ENCODE measurements at places on chromosomes 5 and 9.

DNA sequence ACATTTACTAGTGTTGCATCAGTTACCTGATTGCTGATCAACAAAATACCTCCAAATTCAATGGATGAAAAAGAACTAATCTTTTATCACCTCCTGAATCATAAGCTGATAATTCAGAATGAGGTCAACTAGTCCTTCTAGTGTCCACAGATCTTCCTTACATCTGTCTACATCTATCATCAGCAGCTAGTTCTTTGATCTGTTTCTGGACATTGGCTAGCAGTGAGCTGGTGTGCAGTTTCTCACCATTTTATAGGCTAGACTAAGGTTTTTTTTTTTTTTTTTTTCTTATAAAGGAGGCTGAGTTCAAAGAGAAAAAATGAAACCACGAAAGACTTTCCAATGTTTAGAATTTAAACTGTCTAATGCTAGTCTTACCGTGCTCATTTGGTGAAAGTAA is 534.3 kb upstream of the ST8SIA4 start:
- no peak for DNase-seq
- H3K27ac ChIP-seq = no peak overlapping the region

- H3K4me1 ChIP-seq = no peaks in the 10 kb centered on the region
- no peak overlapping the region for H3K4me3 ChIP-seq
- no peak overlapping the region for H3K27ac ChIP-seq
- DNase-seq = no peak
- H3K36me3 ChIP-seq = no peaks in the 10 kb centered on the region
These were observed 309.9 kb downstream of the MAT2B start for GRCh38 chr5:163815240-163815791.

DNA sequence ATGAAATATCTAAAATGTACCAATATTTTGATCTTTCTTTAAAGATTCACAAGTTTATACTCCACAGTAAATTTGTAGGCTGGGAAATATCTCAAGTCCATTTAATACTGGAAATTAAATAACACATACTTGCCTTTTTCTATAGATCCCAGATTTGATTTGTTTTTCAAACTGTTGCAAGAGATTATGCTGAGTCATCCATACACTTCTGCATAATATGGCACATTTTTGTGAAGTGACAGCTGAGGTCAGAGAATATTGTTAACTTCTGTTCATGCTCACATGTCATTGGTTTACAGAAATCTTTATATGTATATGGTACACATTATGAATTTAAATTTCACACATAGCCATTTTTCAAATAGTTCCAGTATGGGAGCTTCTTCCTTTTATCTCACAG is 1066.3 kb upstream of the NUDT12 start:
- no peaks in the 10 kb centered on the region for H3K4me1 ChIP-seq

- DNase-seq = no peak
- H3K27me3 ChIP-seq = peaks cover 12% of the 10 kb centered on the region
- H3K4me3 ChIP-seq = no peak overlapping the region
- H3K36me3 ChIP-seq = no peaks in the 10 kb centered on the region
These were observed 6.3 kb downstream of the ADGRD2 start for GRCh38 chr9:124456341-124457078.

- no peaks in the 10 kb centered on the region for H3K36me3 ChIP-seq
- DNase-seq = no peak
- no peak overlapping the region for H3K27ac ChIP-seq
- H3K27me3 ChIP-seq = peaks cover 1% of the 10 kb centered on the region
These were observed 158.2 kb downstream of the SPOCK1 start for GRCh38 chr5:137340881-137341280.

DNA sequence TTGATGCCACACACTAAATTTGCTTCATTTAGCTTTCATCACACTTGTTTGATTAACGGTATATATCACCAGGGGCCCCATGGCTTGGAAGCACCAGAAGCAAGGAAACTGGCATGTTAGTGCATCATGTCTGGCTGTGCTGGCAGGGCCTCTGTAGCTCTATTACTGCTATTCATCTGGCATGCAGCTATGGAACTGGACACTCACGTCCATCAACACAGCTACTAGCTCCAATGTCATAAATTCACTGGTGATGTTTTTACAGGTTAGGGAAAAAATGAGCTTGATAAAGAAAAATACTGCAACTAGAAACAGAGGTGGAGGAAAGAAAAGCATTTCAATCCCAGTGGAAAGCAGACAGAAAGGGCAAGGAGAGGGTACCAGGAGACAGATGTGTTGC is 343.2 kb downstream of the DEPDC1B start:
- H3K36me3 ChIP-seq = no peaks in the 10 kb centered on the region
- no peak overlapping the region for H3K27ac ChIP-seq
- no peak for DNase-seq
- H3K4me3 ChIP-seq = no peak overlapping the region

- no peaks in the 10 kb centered on the region for H3K36me3 ChIP-seq
- no peak overlapping the region for H3K4me3 ChIP-seq
- no peak overlapping the region for H3K27ac ChIP-seq
- H3K4me1 ChIP-seq = no peaks in the 10 kb centered on the region
These were observed 593.5 kb downstream of the CETN3 start for GRCh38 chr5:89816038-89816437.

DNA sequence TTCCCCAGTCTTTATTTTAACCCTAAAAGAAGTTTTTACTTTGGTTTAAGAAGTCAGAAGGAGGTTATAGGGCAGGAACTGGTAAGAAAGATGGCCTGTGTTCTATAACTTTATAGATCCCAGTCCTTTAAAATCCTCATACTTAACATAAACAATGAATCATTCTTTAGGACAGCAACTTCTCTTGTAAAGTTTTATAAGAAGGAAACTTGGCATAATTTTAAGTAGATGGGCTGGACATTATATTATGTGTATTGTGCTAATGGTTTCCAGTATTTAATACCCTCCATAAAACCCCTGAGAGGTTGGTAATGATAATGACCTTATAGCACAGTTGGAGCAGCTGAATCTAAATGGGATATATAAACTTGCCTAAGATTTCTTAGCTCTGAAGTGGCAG is 247.2 kb downstream of the FAM170A start:
- H3K27me3 ChIP-seq = no peaks in the 10 kb centered on the region
- DNase-seq = no peak
- H3K4me3 ChIP-seq = no peak overlapping the region

GRCh38 chr5:56513141-56513540 is 280.0 kb upstream of the ANKRD55 start:
- no peak overlapping the region for H3K27ac ChIP-seq
- H3K36me3 ChIP-seq = no peaks in the 10 kb centered on the region
- no peak overlapping the region for H3K4me3 ChIP-seq
- peaks cover 25% of the 10 kb centered on the region for H3K4me1 ChIP-seq
- H3K27me3 ChIP-seq = no peaks in the 10 kb centered on the region
- DNase-seq = no peak

- no peaks in the 10 kb centered on the region for H3K36me3 ChIP-seq
- H3K4me1 ChIP-seq = no peaks in the 10 kb centered on the region
These were observed 1543.4 kb downstream of the EFNA5 start for GRCh38 chr5:106127341-106127781.

- H3K4me3 ChIP-seq = no peak overlapping the region
- H3K4me1 ChIP-seq = peaks cover 11% of the 10 kb centered on the region
- H3K27me3 ChIP-seq = peaks cover 52% of the 10 kb centered on the region
- no peak overlapping the region for H3K27ac ChIP-seq
- no peaks in the 10 kb centered on the region for H3K36me3 ChIP-seq
These were observed 67.5 kb downstream of the KCNIP1 start for GRCh38 chr5:170571281-170571731.
